Stimulated activated CD4-positive, alpha-beta T cell treated with anti-CD3 and anti-CD28 coated beads, Interleukin-1b, Interleukin-23, amount 100 ng/mL, for 1 hour (primary cell): ENCODE measurements at places on chromosomes 11 and 22.

GRCh38 chr22:34080433-34080832, 160.2 kb upstream of the LARGE1 start:
- no peak for DNase-seq

DNA sequence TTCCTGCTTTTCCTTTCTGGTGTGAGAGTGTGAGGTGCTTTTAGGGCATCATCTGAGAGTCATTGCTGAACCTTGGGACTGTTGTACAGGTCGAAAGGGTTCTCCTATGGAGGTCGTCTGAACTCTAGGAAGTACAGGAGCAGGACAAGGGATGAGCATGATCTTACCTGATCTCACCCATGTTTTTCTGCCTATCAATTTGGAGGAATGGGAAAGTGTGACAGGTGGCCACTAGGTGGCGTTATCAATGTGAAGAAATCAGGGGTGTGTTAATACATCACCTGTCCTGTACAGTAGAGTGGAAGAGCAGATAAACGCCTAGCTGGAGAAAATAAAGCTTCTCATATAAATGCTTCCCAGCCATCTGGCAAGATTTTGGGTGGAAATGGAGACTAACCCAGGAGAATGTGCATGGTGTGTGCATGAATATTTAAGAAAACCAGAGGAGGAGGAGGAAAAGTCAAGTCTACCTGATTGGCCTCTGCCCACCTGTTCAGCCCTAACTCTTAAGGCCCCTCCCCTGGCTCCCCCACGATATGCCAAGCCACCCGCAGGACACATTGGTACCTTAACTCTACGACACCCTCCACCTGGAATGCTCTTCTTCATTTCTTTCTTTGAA, 72.0 kb upstream of the NARS2 start:
- no peak for DNase-seq

DNA sequence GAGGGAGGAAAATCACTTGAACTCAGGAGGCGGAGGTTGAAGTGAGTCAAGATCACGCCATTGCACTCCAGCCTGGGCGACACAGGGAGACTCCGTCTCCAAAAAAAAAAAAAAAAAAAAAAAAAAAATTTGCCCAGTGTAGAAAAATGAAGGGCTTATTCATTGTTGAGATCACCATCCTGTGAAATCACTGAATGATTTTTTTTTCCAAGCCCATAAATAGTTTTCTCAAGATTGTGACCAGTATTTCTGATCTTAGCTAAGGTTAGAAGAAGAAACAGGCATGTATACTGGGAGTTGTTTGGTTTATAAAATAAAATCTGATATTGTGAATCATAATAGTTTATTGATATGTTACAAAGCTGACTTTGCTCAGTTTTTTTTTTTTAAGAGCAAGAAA, 269.4 kb downstream of the CADM1 start:
- no peak for DNase-seq

DNA sequence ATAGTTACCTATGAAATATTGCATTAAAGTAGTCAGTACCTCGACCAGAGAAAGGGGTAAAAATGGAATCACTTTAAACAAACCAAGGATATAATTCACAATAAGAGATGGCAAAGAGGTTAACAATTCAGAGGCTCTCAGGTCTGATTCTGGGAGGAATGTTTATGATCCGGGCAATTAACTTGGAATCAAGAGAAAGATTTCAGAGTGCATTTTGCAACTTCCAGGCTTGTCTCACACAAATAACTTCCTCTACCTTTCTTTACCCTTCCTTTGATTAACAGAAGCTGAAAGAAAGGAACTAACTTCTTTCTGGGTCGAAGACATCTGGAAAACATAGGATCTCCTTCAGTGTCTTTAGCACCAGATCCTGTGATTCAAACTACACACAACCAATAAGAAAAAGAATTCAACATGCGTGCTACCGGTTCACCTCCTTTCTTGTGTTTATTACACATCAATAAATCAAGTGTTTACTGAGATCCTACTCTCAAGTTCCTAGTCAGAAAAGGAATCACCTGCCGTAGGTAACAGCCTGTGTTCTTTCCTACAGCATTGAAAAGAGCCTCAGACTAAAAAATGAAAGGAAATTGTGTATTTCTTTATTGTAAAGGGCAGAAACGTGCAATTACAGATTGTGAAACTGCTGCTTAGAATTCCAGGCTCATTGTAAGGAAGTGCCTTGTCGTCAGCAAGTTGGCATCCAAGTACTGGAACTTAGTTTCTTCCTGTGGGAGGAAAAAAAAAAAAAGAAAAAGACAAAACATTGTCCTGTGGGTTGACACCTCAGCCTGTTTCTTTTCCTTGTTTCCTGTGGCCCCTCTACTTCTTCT, 29.5 kb downstream of the CARD18 start:
- DNase-seq = no peak

GRCh38 chr11:1938343-1939005, 8.7 kb upstream of the MRPL23 start:
- no peak for DNase-seq

- DNase-seq = no peak
Observed at GRCh38 chr11:134038897-134039470, 29.9 kb upstream of the JAM3 start.

DNA sequence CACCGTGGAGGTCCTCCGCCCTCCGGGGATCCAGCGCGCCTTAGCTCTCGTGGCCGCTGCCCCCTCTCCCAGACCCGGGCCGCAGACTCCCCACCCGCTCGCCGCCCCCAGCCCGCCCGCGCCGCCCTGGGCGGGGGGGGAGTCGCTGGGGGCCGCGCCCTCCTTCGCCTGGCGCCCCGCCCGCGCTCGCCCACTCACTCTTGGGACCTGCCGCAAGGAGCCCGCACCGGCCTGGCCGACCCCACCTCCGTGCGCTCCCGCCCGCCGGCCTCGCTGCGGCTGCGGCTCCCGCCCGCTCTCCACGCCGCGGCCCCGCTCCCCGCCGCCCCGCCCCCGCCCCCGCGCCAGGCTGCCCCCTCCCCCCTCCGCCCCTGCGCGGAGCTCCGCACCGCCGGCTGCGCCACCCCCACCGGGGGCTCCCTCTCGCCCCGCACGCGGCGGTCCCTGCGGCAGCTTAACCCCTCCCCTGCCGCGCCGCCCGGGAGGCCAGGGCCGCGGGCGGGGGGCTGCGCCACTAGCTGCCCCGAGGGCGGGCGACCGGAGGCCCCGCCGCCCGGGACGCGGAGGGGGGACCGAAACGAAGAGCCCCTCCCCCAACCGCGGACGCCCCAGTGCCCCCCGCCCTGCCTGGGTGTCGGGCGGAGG, 724 bp upstream of the RASGRP2 start:
- DNase-seq = no peak

- no peak for DNase-seq
Observed at GRCh38 chr11:70367071-70367470, 31.3 kb upstream of the CTTN start.

DNA sequence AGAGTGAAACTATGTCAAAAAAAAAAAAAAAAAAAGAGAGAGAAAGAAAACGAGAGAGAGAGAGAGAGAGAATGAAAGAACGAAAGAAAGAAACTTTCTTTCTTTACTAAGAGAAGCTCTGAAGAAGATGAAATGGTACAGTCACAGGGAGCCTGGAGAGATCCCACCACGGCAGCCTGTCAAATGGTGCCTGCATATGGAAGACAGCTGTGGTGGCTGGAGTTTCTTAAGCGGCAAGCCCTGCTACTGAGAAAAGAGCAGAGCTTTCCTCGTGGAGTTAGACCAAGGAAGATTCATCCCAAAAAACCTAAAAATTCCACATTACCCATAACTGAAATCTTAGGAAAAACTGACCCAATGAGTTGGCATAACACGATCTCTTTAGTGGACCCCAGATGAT, 66.7 kb downstream of the MICAL3 start:
- DNase-seq = no peak

GRCh38 chr22:29784451-29785361, 17.5 kb downstream of the UQCR10 start:
- no peak for DNase-seq
